ENCODE measurements at places on chromosomes 3 and 15.

DNA sequence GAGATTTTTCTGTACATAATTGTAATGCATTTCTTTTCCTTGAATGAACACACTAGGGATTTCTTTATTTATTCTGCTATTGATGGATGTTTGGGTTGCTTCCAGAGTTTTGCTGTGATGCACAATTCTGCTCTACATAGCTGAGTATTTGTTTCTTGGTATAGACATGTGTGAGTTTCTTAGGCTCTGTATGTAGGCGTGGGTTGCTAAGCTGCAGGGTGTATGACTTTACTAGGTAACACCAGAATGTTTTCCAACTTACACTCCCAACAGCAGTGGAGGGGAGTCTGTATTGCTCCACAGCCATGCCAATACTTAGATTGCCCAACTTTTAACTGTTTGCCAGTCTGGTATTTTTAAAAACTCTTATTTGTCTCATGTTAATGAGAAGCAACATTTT, 155.5 kb upstream of the TNIK start:
- no peak for DNase-seq

DNA sequence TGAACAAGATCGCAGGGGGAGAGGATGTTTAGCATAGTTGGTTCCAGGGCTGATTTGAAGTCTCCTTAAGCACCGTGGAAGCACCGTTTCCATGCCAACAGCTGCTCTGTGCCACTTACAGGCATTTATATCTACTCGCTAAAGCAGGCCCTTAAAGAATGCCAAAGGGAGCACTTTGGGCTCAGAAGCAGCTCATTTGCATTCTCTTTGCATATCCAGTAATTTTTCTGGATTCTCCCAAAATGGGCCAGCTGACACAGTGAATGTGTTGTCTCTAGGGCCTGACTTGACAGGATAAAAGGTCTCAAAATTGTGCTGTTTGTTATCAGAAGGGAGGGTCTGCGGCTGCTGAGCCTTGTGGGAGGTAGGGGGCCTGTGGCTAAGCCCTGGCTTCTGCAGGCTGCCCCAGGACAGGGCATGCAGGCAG, 138.6 kb downstream of the FBLN2 start:
- no peak for DNase-seq

DNA sequence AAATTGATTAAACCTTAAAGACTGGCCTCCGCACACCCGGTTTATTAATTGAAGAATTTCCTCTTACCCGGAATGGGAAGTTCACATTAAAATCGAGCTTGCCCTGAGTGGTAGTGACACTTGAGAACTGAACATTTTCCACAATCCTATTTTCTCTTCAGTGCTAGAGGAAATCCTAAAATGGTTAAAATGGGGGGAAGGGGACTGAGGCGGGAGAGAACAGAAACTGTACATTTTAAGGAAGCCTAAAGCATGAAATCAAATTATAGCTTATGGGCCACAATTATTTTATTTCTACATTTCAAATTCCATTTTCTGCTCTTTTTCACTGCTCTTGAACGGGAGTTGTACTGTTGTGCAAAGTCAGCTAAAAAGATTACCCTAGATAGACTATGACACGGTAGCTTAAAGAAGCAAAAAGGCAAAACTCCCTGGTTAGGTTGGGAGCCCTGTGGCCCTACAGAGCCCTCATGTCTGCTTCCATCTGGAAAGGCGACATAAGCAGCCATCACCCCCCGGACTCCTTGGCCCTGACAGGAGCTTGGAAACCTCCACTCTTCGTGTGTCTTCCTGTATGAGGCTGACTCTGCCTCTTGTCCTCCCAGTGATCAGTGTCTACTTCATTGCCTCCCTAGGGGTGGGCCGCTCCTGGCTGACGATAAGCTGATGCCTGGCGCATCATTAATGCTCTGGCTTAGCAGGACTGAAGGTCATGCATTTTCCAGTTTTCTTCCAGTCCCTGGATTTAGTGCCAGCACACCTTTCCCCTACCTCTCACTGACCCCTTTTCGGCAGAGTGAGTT, 79.3 kb downstream of the EEFSEC start:
- peak; percentile 73 for DNase-seq

- no peak for DNase-seq
Observed at GRCh38 chr3:178537122-178537705, 978 bp downstream of the KCNMB2 start.

- no peak for DNase-seq
Observed at GRCh38 chr15:58510715-58511598, 79.2 kb downstream of the LIPC start.

Data from glutamatergic neuron (in vitro differentiated cells).